ENCODE measurements at places on chromosomes 7 and 10.

DNA sequence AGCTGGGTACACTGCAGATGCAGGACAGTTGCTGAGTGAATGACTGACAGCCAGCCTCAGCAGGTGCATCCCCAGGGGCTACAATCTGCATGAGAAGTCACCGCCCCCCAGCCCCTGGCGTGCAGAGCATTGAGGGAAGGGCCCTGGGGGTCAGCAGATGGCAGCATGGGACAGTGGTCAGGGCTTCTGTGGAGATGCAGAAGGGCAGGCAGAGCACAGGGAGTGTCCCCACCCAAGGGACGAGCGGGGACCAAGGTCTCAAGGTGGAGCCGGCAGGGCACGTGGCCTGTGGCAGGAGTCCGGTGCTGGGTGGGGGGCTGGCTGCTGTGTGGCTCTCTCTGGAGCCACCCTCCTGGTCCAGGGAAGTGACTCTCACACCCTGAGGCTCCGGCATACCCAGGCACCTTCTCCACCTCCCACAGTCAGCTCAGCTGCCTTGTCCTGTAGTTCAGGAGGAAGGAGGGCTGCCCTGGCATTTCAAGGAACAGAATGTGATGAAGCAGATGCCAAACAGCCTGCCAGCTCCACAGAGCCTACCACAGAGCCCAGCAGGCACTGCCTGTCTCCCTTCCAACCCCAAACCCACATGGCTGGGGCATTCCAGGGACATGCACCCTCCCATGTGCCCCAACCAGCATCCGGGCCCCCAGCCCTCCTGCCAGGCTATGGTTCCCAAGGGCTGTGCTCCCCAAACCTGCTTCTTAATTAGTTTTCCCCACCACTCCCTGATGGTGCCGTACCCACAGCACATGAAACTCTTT is 114.5 kb downstream of the TMEM130 start:
- no peak for DNase-seq

DNA sequence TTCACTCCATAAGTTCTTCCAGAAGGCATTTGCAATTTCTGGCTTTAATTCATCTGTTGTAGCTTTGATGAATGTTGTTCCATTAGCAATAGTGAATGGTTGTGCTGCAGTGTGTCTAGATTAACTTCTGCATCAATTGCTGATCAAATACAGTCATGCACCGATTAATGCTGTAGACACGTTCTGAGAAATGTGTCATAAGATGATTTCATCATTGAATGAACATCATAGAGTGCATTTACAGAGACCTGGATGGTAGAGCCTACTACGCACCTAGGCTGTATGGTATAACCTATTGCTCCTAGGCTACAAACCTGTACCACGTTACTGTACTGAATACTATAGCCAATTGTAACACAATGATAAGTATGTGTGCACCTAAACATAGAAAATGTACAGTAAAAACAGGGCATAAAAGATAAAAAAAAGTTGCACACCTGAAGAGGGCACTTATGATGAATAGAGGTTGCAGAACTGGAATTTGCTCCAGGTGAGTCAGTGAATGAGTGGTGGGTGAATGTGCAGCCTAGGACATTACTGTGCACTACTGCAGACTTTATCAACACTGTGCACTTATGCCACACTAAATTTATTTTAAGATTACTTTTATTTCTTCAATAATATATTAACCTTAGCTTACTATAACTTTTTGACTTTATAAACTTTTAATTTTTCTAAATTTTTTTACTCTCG is 170.7 kb downstream of the HERPUD2 start:
- no peak for DNase-seq

GRCh38 chr7:50364645-50365044 is 60.1 kb downstream of the IKZF1 start:
- DNase-seq: no peak

- no peak for DNase-seq
These were observed 41.3 kb upstream of the MTURN start for GRCh38 chr7:30093420-30093952.

DNA sequence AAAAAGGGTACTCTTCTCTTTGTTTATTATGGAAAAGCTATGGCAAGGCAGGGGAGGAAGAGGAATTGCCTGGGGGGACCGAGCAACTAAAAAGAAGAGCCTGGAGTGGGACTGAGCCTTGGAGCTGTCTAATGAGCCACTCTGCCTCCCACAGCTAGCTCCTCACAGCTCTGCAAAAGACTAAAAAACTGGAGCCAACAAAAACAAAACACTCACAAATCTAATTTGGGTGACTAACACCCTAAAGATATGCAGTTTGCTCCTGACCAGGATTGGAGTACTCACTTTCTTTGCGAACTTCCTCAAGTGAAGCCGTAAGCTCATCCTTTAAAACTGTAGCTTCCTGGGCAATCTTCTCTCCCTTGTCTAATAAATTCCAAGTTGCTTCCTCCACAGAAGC is 89.4 kb downstream of the CTNNA3 start:
- DNase-seq: no peak

- DNase-seq: no peak
These were observed 90.7 kb downstream of the NHLRC2 start for GRCh38 chr10:113945075-113945686.

GRCh38 chr7:42893346-42894240 is 18.3 kb downstream of the C7orf25 start:
- no peak for DNase-seq

GRCh38 chr10:119644205-119644814 is 6.9 kb upstream of the BAG3 start:
- no peak for DNase-seq

DNA sequence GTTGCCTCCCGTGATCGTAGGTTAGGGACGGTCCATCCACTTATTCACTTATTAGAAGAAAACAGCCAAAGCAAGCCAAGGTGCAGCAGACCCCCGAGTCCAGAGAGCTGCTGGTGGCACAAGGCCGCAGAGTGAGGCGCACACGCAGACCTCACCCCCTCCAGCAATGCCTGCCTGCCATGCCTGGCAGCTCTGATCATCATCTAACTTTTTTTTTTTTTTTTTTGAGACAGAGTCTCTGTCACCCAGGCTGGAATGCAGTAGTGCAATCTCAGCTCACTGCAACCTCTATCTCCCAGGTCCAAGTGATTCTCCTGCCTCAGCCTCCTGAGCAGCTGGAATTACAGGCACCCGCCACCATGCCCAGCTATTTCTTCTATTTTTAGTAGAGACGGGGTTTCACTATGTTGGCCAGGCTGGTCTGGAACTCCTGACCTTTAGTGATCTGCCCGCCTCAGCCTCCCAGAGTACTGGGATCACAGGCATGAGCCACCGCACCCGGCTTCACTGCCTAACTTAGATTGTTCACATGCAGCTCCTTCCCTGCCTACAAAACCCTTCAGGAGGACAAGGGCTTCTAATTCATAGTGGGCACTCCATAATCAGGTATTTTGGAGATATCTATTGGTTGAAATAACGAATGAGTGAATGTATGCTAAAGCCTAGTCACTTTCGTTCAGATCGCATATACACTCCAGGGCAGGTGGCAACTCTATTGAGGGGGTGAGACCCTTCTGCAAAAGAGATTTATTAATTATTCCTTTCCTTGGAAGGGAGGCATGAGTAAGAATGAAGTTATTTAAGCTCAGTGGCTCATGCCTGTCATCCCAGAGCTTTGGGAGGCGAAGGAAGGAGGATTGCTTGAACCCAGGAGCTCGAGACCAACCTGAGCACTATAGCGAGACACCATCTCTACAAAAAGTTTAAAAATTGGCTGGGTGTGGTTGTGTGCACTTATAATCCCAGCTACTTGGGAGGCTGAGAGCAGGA is 15.9 kb downstream of the TRIM56 start:
- DNase-seq: no peak

GRCh38 chr7:100639995-100640516 is 1.3 kb downstream of the TFR2 start:
- no peak for DNase-seq

DNA sequence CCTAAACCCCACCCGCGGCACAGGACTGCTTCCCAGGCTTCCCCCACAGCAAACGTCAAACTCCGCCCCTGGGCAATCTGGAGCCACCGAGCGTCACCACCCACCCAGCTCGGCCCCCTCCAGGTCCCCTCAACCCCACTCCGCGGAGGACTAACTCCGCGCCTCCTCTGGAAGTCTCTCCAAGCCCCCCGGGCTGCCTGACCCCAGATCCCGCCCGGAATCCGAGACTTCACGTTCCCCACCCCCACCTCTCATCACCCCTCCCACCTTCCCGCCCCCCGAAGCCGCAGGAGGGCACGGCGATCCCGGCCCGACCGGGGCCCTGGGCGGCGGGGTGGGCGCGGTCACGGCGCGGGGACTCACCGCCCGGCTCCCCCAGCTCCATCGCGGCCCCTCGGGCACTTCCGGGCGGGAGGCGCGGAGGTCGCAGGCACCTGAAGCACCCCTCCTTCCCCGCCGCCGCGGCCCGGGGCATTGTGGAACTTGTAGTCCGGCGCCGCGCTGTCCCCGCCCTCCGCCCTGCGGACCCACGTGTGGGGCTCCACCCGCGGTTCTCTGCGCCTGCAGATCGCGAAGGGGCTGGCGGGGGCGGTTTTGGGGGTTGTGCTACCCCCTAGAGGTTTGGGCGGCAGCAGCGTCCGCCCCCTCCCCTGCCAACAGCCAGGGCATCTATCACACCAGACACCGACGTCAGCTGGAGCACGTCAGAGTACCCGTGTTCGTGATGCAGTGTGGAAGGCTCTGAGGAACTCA is at the start of gene TMUB1:
TMUB1 (minus strand) TSS at position 423 of the 753 bp plus-strand sequence. CDS start 930 bp downstream, outside the sequence.
- peak; percentile 80 for DNase-seq

DNA sequence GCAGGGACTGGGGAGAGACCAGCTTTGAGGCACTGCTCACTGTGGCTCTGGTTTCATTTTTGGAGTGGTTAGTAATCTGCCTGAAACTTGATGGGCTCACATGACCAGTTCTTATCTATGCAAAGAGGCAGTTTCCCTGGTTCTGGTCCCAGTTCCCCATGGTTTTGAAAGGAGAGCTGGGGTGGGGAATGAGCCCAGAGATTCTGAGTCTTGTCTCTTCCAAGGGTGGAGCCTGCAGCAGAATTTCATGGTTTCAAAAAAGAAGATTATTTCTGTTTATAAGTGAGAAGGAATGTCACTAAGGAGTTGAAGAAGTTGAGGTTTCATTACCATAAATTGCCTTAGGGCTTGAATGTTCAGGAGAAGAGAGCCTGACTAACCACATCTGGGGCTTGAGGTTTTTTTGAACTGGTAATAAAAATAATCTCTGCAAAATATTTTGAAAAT is 190.2 kb upstream of the HABP2 start:
- DNase-seq: no peak

DNA sequence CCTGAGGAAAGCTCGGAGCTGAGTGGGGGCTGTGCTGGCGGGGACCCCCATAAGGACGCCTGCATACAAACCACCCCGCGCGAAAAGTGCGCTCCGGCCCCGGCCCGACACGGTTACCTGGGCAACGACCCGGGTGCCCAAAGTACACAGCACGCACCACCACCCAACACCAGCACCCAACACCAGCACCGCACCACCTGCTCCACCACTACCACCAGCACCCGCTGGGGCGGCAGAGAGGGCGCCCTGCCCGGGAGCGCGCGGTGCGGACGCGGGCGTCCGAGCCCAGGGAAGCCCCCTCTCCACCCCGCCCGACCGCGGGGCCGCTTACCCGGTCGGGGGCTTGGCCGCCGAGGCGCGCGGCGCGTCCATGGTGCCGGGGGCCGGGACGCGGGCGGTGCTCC is 345 bp downstream of the COBL start:
- no peak for DNase-seq

- DNase-seq: no peak
These were observed 88.3 kb downstream of the SLC25A13 start for GRCh38 chr7:96233528-96234154.

GRCh38 chr10:49272251-49273081 is 26.5 kb upstream of the C10orf71 start:
- peak; percentile 31 for DNase-seq

DNA sequence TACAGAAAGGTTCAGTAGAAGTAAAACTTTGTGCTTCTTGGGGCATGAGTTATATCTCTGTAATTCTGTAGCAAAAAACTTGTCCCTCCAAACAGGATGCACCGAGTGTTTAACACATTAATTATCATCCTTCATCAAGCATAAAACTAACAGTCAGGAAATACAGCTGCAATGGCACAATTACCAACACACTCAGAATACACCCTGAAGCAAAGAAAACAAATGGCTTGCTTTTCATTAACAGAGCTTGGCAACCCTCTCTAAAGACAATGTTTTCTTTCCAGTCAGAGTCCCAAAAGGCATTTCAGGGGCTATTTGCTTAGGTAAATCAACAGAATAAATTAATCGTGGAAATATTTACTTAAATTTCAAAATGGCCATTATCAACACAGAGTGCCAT is 107.7 kb downstream of the ICA1 start:
- DNase-seq: no peak

- DNase-seq: peak; percentile 60
These were observed 2.9 kb upstream of the TMEM72 start for GRCh38 chr10:44908066-44908749.

- no peak for DNase-seq
These were observed 3.5 kb upstream of the HBP1 start for GRCh38 chr7:107165341-107165740.

GRCh38 chr10:13840036-13840435 is 253.3 kb downstream of the PRPF18 start:
- DNase-seq: no peak

- DNase-seq: no peak
These were observed 26.7 kb downstream of the ELAPOR2 start for GRCh38 chr7:87032604-87033339.

- DNase-seq: no peak
These were observed 48.3 kb downstream of the ITIH5 start for GRCh38 chr10:7618461-7618860.

DNA sequence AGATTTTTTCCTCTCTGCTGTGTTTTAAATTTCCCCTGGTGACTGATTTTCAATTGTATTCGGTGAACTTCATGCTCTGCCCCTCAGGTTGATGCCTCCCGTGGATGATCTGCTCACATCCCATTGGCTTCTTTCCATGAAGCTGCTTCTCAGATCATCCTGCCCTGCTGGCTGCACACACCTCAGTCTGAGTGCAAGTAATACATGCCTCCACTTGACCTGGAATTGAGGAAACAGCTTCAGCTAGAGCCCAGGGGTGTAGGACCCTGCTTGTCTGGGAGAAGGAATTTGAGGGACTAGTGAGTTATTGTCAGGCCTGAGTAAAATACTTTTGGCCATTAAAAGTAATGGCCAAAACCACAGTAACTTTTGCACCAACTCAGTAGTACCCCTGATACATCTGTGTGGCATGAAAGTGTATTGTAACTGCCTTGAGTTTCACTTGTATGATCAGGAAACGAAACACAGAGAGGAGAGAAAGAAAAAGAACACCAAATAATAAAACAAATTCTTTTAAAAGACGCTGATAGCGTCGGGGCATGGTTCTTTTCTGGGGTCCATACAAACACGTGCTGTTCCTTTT is 49.4 kb downstream of the SPAM1 start:
- DNase-seq: no peak
